ENCODE measurements at places on chromosomes 11 and 22.

GRCh38 chr22:45317551-45318167 is 7.9 kb downstream of the FAM118A start:
- DNase-seq: no peak

DNA sequence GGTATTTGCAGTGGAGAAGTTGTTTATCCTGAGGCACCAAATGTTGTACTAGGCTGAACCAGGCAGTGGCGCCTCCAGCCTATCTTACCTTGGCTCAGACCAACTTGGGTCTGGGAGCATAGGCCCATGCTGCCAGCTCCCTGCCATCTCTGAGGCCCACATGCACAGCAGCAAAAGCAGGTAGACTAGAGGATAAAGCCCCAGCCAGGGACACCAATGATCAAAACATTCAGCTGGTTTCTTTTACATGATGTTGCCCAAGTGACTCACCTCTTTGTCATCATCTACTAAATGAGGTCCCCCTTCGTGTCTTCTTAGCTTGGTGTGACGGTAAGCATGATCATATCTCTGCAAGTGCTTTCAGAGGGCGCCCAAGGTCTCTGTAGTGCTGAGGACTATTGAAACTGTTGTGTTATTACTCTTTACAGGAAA is 112.1 kb upstream of the DRD2 start:
- DNase-seq: no peak

- no peak for DNase-seq
These were observed 8.6 kb upstream of the POLDIP3 start for GRCh38 chr22:42623301-42623751.

DNA sequence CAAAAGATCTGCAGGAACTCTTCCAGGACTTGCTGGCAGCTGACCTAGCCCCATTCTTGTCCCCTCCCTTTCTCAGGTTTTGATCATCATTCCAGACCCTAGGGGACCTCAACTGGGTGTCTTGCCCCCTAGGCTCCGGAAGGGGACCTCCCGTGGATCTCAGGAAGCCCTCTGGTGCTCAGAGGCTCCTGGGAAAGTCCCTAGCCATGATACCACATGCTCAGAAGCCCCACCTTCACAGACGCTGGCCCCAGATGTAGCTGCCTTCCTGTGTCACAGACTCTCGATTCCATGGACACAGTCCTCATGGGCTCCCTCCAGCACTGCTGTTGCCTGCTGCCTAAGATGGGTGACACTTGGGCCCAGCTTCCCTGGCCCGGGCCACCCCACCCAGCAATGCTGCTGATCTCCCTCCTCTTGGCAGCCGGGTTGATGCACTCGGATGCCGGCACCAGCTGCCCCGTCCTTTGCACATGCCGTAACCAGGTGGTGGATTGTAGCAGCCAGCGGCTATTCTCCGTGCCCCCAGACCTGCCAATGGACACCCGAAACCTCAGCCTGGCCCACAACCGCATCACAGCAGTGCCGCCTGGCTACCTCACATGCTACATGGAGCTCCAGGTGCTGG is at the start of gene LRRC55:
Gene LRRC55 (plus strand): TSS at position 276 of the 628 bp plus-strand sequence. CDS start 70 bp downstream, at position 346.
- no peak for DNase-seq

GRCh38 chr11:113841691-113842090 is 33.7 kb downstream of the USP28 start:
- DNase-seq: no peak

GRCh38 chr11:61922539-61922938 is 5.2 kb upstream of the RAB3IL1 start:
- no peak for DNase-seq

DNA sequence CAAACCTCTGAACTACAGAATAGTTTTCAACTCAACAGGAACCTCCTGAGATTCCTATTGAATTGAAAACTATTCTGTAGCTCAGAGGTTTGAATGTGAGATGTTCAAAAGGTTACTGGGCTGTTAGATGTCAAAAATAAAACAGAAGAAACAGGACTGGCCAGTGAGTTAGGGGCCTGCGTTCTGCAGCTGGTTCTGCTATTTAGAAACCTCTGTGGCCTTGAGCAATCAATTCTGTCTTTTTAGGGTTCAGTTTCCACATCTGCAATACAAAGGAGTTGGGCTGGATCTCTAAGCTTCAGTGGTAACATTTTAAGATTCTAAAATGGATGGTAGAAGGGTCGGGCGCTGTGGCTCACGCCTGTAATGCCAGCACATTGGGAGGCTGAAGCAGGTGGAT is 55.8 kb downstream of the CLMP start:
- DNase-seq: no peak

GRCh38 chr22:23184764-23185113 is 4.4 kb downstream of the BCR start:
- no peak for DNase-seq

GRCh38 chr11:37926772-37927171 is 1328.7 kb upstream of the RAG2 start:
- no peak for DNase-seq

Measured in stimulated activated CD4-positive, alpha-beta T cell treated with anti-CD3 and anti-CD28 coated beads, TNF-alpha, amount 100 ng/mL, for 4 hours (primary cell).